Stimulated activated CD8-positive, alpha-beta memory T cell treated with anti-CD3 and anti-CD28 coated beads, Interleukin-4, amount 100 ng/mL, for 1 hour (primary cell): ENCODE measurements at places on chromosomes 6 and 20.

GRCh38 chr6:29610540-29610939 is 22.4 kb downstream of the GABBR1 start:
- DNase-seq: no peak

DNA sequence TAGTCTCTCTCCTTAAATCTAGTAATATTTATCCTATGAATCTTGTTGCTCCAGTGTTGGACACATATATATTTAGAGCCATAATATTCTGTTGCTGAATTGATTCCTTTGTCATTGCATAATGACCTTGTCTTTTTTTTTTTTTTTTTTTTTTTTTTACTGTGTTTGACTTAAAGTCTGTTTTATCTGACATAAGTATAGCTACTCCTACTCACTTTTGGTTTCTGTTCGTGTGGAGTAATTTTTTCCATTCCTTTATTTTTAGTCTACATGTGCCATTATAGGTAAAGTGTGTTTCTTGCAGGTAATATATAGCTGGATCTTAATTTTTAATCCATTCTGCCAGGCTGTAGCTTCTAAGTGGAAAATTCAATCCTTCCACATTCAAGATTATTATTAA is 166.5 kb downstream of the GMDS start:
- no peak for DNase-seq

DNA sequence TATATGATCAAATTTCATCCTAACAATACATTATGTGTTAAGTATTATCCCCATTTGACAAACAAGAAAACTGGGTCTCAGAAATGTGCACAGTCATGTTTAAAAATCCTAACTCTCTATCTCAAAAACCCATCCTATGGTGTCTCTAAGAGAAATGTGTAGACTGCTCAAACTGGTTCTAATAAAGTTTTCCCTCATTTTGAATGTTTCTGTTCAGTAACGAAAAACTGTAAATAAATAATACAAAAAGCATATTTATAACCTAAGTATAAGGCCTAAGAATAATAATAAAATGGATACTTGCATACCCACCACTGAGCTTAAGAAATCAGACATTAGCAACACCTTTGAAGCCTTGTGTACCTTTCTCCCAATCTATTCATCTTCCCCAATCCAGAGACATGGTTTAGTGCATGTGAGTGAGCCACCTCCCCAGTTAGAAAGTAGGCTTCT is 39.0 kb downstream of the TNFAIP3 start:
- no peak for DNase-seq

DNA sequence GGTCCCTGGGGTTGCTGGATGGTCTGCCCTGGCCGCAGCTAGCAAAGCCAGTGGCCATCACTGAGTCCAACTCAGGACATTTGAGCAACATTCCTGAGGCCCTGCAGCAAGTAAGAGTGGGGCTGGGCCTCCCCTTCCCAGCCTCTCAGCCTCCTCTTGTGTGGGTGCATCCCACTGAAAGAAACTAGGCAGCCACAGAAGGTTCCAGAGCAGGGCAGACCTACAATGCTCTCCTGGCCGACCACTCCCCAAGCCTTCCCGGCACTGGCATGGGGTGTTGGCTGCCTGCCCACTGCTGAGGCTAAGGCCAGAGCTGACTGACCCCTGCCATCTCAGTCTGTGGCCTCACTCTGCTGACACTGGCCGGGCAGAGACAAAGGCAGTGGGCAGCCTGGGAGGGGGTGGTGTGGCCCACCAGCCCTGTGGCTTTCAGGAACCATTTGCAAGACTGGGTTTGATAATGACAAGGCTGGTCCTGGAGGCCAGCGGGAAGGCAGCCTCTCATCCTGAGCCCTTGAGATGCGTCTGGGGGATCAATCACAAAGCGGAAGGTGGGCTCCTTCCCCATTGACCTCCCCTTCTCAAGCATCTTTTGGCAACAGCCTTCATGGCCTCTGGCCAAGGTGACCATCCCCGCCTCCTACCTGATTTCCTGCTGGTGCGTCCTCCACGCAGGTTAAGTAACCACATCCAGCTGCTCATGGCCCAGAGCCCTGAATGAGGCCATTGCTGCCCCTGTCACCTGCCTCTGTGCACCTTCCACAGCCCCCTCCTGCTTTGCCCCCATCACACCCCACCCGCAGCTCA is 9.6 kb downstream of the DLGAP4 start:
- no peak for DNase-seq

DNA sequence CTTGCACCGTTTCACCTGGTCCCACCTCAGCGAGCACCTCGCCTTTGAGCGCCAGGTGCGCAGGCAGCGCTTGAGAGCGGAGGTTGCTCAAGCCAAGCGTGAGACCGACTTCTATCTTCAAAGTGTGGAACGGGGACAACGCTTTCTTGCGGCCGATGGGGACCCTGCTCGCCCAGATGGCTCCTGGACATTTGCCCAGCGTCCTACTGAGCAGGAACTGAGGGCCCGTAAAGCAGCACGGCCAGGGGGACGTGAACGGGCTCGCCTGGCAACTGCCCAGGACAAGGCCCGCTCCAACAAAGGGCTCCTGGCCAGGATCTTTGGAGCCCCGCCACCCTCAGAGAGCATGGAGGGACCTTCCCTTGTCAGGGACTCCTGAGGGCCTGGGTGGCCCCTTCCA is 1.5 kb downstream of the ABT1 start:
- no peak for DNase-seq

- DNase-seq: no peak
Measured at GRCh38 chr6:90712114-90712513, 125.2 kb upstream of the MAP3K7 start.

DNA sequence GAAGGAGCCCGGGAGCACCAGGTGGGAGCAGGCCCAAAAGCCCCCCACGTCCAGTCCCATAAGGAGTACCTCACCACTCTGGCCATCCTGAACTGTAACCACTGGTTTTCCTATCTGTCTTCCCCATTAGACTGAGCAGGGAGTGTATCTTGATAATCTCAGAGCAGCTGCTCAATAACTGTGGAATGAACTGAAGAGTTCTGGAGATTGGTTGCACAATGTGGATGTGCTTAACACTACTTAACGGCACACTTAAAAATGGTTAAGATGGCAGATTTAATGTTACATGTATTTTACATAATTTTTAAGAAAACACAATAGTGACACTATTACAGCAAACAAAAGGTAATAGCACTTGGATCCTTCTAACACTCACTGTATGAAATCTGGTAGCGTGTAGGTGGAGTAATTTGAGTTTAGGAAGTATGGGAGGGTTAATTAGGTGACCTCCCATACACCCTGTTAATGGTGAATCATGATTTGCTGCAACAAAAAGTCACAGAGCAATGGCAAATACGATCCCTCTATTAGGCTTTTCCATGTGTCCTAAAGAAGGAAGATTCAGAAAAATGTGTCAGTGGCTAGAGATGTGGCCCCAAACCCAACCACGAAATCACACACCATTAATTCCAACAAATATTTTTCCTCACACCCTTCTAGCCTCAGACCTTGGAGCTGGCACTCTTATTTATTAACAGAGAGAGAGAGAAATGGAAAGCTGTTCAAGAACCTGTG is 18.4 kb downstream of the TRAM2 start:
- DNase-seq: no peak
